ENCODE measurements at places on chromosomes 2 and 18.

GRCh38 chr2:236073867-236074655 is 94.1 kb downstream of the GBX2 start:
- DNase-seq = no peak

DNA sequence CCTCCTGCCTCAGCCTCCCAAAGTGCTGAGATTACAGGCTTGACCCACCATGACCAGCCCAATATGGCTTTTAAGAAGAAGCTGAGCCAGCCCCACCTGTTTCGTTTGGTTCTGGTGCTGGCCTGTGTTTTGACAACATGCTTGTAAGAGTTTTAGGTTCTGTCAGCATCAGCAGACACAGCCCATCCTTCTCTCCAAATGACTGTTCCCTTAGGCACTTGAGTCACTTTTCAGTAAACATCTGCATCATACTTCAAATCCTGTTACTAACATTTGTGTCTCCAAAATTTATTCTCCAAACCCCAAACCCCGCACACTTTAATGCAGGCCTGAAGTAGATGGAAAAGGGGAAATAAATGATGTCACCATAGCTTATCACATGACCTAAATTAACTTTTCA is 1118.5 kb downstream of the TSN start:
- DNase-seq = peak; percentile 22

- no peak for DNase-seq
Observed at GRCh38 chr18:10950876-10951630, 198.3 kb downstream of the PIEZO2 start.

DNA sequence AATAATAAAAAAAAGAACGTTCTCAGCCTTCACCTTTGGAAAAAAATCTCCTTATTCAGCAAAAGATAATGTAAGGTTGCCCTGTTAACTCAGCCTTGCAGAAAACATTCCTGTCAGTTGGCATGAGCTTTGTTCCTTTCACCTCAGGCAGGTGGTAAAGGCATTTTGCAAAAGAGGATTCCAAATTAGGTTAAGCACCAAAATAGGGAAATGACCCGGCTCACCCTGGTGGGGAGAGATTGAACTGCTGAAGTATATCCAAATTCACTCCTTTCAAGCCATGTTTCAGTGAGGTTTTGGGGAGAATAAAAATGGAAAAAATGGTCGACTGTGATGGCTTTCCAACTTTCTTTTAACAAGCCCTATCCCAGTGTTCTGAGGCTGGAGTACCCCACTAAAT is 1988.8 kb upstream of the PIK3C3 start:
- DNase-seq = no peak

GRCh38 chr18:356778-357177 is 88.9 kb upstream of the THOC1 start:
- no peak for DNase-seq

- no peak for DNase-seq
Observed at GRCh38 chr2:51601706-51602105, 569.8 kb upstream of the NRXN1 start.

GRCh38 chr2:60957643-60958042 is 59.9 kb upstream of the PEX13 start:
- no peak for DNase-seq

GRCh38 chr2:145657265-145657664 is 1137.3 kb upstream of the ZEB2 start:
- no peak for DNase-seq

DNA sequence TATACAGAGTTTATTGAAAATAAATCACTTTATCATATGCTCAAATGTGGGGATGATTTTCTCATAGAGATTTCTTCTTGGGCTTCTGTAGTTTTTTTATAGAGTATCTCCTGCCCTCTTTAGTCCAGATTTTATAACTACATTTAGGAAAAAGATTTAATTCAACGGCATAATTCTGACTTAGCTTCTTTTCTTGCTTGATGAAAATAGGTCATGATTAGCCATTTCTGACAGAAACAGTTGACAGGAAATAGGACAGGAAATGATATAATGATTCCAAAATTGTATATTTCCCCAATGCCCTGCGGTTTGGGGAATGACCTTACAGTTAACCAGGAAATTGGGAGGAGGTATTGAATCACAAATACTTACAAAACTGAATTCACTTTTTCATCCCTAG is 1531.9 kb upstream of the ACVR2A start:
- DNase-seq = peak; percentile 21

DNA sequence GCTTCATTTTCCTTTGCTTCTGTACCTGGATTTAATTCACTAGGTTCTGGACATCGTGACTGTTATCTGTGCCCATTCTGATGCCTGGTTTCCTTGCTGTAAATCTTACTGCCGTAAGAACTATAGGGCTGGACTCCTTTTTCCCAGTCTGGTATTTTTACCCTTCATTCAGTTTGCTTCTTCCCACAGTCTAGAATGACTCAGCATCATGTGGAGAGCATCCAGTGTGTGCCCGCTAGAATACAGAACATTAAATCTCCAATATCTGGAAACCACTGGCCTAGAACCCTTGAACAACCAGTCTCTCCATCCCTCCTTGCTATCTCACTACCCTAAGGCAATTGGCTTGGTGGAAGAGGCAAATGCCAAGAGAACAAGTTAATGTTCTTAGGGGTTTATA is 1075.4 kb upstream of the ZEB2 start:
- no peak for DNase-seq

Measured in hindlimb muscle (tissue), 1 donor.